SK-N-SH (cell line): ENCODE measurements at places on chromosomes 2 and 18.

DNA sequence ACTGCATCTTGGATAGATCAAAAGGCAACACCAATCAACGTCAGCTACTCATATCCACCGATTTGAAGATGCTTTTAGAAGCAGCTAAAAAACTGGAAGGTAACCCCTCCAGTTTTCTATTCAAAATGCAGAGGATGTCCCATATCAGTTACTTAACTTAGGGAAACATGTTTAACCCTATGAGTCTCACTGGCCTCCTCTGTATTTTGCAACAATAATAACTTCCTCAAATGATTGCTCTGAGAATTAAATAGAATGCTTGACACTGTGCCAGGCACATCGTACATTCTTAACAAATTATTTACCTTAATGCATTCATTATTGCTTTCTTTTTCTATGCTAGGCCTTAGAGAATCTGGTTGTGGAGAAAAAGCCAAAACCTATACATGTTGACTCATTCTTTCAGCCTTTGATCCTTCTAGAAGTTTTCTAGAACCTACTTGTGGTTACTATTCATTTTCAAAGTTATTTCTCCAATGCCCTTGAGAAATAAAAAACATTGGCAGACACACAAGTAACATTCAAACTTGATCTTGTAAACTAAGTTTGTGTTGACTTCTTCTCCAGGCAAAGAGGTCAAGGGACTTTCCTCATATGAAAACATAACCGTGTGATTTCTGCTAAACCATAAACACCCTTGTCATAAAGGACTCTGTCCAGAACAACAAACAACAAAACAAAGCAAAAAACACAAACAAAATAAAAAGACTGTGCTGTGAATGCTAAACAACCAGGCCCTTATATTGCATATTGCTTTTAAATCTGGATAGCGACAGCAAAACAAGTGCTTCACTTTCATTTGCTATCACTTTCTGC, 4.6 kb downstream of the DOCK10 start:
- no peak for DNase-seq

GRCh38 chr2:102250278-102250821, 61.0 kb upstream of the IL1RL1 start:
- no peak for DNase-seq

- DNase-seq: no peak
These were observed 48.2 kb upstream of the MSTN start for GRCh38 chr2:190110699-190111098.

- no peak for DNase-seq
These were observed 219.9 kb downstream of the TMX3 start for GRCh38 chr18:68494802-68495581.

GRCh38 chr18:54284981-54285785, 15.9 kb downstream of the POLI start:
- DNase-seq: no peak

GRCh38 chr2:213627054-213627710, 342.9 kb downstream of the SPAG16 start:
- no peak for DNase-seq

- DNase-seq: peak; percentile 32
These were observed 8.7 kb upstream of the WIPF1 start for GRCh38 chr2:174606336-174606735.

- no peak for DNase-seq
These were observed 376.7 kb downstream of the TDRD15 start for GRCh38 chr2:21500401-21500945.

GRCh38 chr2:213122725-213123124, 28.7 kb downstream of the IKZF2 start:
- no peak for DNase-seq

DNA sequence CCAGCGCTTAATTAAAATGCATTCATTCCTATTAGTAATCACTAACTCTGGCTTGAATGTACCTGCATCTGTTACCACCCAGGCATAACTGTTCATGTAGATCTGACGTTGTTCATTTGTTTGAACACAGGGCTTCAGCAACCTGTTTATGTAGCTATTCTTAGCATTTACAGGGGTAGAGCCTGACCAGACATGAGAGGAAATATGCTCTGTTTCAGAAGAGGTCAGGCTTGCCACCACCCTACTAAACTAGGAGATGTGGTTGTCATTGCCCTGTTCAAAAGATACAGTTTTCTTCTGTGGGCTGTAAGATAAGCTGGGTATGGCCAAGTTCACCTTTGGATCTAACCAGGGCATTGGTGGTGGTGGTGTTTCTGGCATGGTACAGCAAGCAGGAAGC, 8.8 kb downstream of the MGAT5 start:
- no peak for DNase-seq

GRCh38 chr2:189608795-189609422, 28.3 kb upstream of the SLC40A1 start:
- DNase-seq: no peak

GRCh38 chr18:8703092-8703709, 2.2 kb upstream of the MTCL1 start:
- no peak for DNase-seq

GRCh38 chr18:23135550-23136325, 453 bp downstream of the CABLES1 start:
- peak; percentile 84 for DNase-seq

GRCh38 chr2:66507673-66508201, 72.8 kb downstream of the MEIS1 start:
- DNase-seq: no peak
